Mesenteric fat pad (tissue), 1 donor: ENCODE measurements at places on chromosomes 1 and 21. TPM values are rescaled to one million over a fixed set of nuclear protein-coding genes. Genes with fewer than 3 reads are reported as not detected.

PTPN14 gene
- 47.6 TPM for total RNA-seq

GRHL3 gene
- not detected for total RNA-seq

TMPRSS3 gene
- not detected for total RNA-seq

SLC2A1 gene
- 16.3 TPM for total RNA-seq

IVL gene
- total RNA-seq = not detected

ECE1 gene
- 156 TPM for total RNA-seq

PITHD1 gene
- total RNA-seq = 57.2 TPM

TMCO4 gene
- total RNA-seq = 13.6 TPM

FLG2 gene
- total RNA-seq = not detected

NUF2 gene
- 0.29 TPM for total RNA-seq

ATP1A2 gene
- total RNA-seq = 31.2 TPM

FMOD gene
- total RNA-seq = 95.2 TPM

KCNA2 gene
- 1.5 TPM for total RNA-seq

ADAMTS5 gene
- total RNA-seq = 60.0 TPM

LRRC7 gene
- total RNA-seq = 0.03 TPM

PKLR gene
- not detected for total RNA-seq

DUSP10 gene
- total RNA-seq = 5.8 TPM

SH2D1B gene
- total RNA-seq = 0.61 TPM

LCA5L gene
- total RNA-seq = 0.55 TPM

BRDT gene
- not detected for total RNA-seq

KCNJ6 gene
- not detected for total RNA-seq

FAAH gene
- total RNA-seq = 16.4 TPM

ANKRD45 gene
- total RNA-seq = 0.29 TPM

SHISA4 gene
- 10.3 TPM for total RNA-seq

SLC35F3 gene
- total RNA-seq = not detected

PSEN2 gene
- 30.9 TPM for total RNA-seq

CYB5RL gene
- 5.2 TPM for total RNA-seq

IQGAP3 gene
- total RNA-seq = 0.55 TPM

TARBP1 gene
- 19.4 TPM for total RNA-seq

MYOM3 gene
- 0.42 TPM for total RNA-seq

KRTAP11-1 gene
- not detected for total RNA-seq

TEX38 gene
- total RNA-seq = not detected

CLDN17 gene
- total RNA-seq = not detected

CHRM3 gene
- total RNA-seq = 0.29 TPM

LRRC3 gene
- total RNA-seq = 3.8 TPM

C1QA gene
- 347 TPM for total RNA-seq

GSTM1 gene
- not detected for total RNA-seq

DNMT3L gene
- total RNA-seq = not detected

CR1 gene
- 31.2 TPM for total RNA-seq

CD1D gene
- 5.1 TPM for total RNA-seq

CRYAA gene
- not detected for total RNA-seq

ASCL5 gene
- total RNA-seq = not detected

OLFML3 gene
- 44.3 TPM for total RNA-seq

TESK2 gene
- 2.8 TPM for total RNA-seq

TTLL7 gene
- 8.8 TPM for total RNA-seq

TBX15 gene
- total RNA-seq = 10.4 TPM
